ENCODE measurements at places on chromosomes 1 and 21.

DNA sequence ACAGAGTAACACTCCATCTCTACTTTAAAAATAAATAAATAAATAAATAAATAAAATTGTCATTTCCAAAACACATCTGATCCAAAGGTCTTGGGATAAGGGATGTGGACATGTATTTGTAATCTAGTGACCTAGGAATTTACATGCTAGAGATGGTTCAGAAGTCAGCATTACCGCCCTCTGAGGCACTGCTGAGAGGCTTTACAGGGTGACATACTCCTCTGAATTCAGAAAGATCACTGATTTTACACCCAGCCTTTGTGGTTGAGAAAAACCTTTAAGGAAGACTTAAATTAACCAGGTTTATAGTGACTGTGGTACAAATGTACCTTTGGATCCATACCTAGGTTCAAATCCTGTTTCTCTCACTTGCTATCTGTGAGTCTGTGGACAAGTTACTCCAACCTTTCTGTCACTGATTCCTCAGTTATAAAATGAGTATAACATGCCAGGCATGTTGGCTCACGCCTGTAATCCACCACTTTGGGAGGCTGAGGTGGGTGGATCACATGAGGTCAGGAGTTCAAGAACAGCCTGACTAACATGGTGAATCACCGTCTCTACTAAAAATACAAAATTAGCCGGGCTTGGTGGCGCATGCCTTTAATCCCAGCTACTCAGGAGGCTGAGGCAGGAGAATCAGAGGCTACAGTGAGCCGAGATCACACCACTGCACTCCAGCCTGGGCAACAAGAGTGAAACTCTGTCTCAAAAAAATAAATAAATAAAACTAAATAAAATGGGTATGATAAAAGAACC lies 20.1 kb downstream of the OSBPL9 start:
- DNase-seq: peak; percentile 83

GRCh38 chr1:96682056-96682455 lies 39.5 kb upstream of the PTBP2 start:
- DNase-seq: no peak

DNA sequence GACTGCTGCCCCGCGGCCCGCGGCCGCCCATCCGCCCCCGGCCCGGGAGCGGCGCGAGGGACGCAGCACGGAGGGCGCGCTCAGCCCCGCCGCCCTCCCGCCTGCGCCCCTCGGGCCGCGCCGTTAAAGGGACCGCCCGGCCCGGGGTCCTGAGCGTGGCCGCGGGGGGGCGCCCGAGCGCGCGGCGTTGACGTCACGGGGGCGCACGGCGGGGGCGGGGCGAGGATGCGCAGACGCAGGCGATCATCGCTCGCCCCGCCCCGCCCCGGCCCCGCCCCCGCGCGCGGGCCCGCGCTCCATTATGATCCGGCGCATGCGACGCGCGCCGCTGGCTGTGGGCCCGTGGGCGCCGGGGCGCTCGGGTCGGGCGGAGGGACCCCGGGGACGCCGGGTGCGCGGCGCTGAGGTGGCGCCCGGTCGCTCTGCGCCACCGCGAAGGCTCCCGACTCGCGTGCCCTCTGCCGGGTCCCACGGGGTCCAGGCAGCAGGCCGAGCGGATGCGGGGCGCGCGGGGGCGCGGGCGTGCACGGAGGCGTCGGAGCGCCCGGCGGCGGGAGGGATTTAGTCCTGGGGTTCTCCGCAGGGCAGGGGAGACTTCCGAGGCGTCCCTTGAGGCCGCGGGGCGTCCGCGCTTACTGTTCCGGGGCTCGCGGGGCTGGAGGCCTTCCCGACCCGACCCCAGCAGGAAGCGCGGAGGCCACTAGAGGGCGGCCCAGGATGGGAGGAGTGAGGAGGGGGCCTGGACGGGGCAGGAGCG lies at the start of gene DVL1:
DVL1 (minus strand) TSS at position 163 of the 757 bp plus-strand sequence. CDS start 353 bp downstream, outside the sequence.
- peak; percentile 56 for DNase-seq

- DNase-seq: no peak
Observed at GRCh38 chr1:118711356-118711755, 276.8 kb downstream of the TBX15 start.

DNA sequence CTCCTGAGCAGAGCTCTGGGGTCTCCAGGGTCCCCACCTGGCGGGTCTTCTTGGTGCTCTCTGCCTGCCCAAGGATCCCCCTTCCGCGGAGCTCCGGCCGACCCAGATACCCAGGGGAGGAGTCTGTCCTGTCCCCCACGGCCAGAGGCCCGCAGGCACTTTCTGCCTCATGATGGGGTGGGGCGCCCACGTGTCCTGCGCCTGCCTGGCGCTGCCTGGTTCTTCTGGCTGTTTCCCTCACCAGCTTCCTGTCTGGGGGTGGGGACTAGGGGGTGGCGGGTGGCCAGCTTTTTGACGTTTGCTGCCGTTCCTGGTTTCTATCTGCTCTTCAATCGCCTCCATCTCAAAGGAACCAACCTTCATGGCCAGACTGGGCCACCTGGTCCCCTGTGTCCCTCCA lies 313.3 kb upstream of the VAMP3 start:
- no peak for DNase-seq

GRCh38 chr1:27525296-27526272 lies 35.6 kb upstream of the WASF2 start:
- DNase-seq: peak; percentile 83

DNA sequence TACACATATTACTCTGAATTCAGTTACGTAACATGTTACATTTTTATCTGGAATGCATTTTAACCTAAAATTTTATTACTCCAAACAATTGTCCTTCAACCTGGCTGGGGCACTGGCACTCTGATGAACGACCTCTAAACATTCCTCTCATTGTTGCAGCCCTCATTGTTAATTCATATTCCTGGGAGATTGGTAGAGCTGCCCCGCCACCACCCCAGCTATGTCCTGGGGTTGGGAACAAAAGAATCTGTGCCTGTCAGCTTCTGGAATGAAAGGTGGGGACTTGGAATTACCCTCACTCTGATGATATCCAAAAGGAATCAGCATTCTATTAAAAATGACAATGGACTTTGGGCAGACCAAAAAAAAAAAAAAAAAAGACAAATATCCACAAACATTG lies 38.0 kb upstream of the DESI2 start:
- no peak for DNase-seq

GRCh38 chr1:32758795-32759430 lies 56.3 kb upstream of the SYNC start:
- DNase-seq: no peak

GRCh38 chr1:116322752-116323405 lies 50.2 kb upstream of the ATP1A1 start:
- DNase-seq: no peak

DNA sequence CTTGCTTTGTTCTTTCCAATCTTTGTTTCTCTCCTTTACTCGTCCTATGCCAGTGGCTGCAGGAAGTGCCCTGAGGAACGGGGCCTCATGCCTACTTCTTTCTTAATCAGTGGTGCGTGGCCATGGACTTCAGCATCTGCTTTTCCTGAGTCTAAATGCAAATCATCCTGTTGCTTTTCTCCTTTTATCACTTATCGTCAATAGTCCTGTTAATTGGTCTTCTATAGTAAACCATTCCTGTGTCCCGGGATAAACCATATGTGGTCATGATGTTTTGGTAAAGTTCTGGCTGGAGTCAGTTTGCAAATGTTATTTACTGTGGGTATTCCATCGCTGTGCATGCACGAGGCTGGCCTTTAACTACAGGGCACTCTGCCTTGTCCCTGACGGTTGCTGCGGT lies 47.5 kb downstream of the AGPAT3 start:
- DNase-seq: no peak

DNA sequence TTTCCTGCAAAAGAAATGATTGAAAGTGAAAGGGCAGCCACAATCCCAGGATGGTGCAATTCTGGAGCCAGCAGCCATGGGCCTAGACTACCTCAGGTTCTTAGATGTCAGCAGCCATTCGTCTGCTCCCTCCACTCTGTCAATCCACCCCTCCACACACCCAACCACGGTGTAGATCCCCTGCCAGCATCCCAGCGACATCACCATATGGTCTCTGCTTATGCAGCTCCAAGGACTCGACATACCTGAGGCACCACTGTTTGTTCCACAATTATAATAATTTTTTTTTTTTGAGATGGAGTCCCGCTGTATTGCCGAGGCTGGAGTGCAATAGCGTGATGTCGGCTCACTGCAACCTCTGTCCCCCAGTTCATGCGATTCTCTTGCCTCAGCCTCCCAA lies 6.5 kb downstream of the SYNC start:
- DNase-seq: no peak

DNA sequence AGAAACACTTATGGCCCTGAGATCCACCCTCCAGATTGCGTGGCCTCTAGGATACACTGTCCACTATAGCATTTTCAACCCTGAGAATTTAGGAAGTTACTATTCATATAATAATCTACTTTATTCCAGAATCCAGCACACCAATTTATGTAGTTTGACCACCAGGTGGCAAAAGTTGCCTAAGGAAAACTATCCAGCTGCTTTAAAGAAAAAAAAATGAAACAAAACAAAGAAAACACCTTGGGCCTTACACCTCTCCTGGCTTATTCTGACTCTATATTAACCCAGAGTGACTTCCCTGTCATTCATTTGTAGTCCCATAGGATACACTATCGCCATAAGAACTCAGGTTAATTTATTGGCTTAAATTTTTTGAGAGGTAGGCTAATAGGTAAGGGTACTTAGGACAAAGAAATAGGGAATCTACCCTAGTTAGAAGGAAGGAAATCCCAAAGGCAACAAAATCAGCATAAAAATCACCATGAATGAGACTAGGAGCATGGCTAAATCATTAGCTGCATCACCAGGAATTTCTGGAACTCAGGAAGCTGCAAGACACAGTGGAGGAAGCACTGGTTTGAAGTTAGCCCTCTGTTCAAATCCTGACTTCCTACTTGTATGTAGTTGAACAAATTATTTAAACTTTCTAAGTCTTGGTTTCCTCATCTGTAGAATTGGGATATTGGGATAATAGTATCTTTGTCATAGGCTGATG lies 107.5 kb downstream of the SPAG17 start:
- peak; percentile 68 for DNase-seq

DNA sequence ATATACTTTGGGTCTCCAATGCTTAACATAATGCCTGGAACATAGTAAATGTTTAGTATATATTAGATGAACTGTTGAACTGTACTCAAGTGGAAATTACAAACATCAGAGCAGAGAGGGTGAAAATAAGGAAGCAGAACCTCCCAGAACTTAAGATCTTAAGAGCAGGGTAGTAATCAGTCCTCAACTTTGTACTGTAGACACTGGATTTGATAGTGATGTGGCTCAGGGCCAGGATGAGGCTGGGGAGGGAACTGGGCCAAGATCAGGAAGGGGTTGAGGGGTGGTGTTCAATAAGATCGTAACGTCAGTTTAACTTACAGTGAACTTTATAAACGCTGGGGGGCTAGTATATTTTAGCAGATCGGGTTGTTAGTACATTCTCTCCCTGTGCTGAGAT lies 15.4 kb downstream of the MPZL1 start:
- DNase-seq: no peak

DNA sequence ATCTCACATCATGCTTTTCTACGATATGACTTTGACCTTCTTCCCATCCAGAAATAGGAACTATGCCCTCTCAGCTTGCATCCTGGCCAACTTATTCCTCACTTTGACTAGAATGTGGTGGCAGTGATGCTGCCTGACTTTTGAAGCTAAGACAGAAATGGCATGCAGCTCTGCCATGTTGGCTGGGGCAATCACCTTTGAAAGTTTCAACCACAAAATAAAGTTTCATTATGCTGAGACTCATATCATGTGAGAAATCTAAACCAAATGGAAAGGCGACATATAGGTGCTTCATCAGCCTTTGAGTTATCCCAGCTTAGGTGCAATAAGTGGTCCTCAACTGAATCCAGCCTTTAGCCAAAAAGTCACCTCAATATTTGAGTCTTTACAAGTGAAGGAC lies 370.0 kb upstream of the CHRM3 start:
- no peak for DNase-seq

DNA sequence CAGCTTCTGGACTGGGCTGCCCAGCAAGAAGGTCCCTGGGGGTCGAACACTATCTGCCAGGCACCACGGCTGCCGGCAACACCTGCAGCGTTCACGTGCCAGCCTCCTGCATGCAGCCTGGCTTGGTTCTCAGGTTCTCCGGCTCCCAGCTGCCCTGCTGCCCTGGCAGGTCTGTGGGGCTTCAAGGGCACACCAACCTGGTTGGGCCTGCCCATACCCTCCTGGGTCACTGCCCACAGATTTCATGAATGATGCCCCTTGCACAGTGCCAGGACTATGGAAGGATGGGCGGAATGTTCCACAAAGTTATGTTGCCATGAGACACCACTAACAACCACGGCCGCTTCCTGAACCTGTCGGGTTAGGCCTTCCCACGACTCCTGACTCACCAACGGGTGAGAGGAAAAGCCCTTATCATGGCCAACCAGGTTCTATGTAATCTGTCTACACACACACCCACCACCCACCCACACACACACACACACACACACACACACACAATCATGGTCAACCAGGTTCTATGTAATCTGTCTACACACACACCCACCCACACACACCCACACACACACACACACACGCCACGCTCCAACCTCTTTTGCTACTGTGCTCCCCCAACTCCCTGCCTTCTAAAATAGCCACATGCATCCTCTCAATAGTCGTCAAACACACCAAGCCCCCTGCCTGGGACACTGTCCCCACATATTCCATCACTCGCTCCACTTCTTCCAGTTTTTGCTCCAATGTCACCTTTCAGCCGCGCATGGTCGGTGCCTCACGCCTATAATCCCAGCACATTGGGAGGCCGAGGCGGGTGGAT lies 32.2 kb downstream of the HSPG2 start:
- peak; percentile 94 for DNase-seq

- no peak for DNase-seq
Observed at GRCh38 chr1:222229672-222230312, 318.1 kb downstream of the HHIPL2 start.

GRCh38 chr1:39159224-39160036 lies 45.1 kb upstream of the MACF1 start:
- peak; percentile 51 for DNase-seq

GRCh38 chr1:228316589-228317387 lies 89.8 kb downstream of the TRIM11 start:
- DNase-seq: no peak

DNA sequence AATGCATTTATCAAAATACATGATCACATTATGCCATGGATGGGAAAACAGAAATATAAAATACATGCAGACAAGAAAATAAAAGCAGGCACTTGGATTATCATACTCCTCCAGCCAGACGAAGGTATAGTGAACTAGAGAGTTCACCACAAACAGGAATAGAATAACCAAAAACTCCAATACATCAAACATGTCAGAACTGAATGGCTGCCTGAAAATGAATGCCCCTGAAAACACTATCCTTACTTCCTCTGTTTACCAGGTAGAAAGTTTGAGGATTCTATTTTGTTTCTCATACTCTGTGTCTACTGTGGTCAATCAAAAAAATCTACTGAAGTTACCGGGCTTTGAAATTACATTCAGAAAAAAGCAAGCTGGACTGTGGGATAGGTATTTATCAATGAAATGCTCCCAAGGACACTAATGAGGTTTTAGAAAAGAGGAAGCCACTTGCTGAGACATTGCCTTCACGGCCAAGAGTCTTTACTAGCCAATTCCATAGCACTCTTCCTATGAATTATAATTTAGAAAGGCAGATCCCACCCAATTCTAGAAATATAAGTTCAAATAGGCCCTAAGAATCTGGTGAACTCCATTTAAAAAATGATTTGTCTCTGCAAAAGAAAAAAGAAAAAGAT lies 197.7 kb downstream of the SMYD3 start:
- no peak for DNase-seq
